B cell (primary cell): ENCODE measurements at places on chromosomes 16 and 17.

- DNase-seq, result no peak
Observed at GRCh38 chr16:24346734-24347133, 90.6 kb downstream of the CACNG3 start.

DNA sequence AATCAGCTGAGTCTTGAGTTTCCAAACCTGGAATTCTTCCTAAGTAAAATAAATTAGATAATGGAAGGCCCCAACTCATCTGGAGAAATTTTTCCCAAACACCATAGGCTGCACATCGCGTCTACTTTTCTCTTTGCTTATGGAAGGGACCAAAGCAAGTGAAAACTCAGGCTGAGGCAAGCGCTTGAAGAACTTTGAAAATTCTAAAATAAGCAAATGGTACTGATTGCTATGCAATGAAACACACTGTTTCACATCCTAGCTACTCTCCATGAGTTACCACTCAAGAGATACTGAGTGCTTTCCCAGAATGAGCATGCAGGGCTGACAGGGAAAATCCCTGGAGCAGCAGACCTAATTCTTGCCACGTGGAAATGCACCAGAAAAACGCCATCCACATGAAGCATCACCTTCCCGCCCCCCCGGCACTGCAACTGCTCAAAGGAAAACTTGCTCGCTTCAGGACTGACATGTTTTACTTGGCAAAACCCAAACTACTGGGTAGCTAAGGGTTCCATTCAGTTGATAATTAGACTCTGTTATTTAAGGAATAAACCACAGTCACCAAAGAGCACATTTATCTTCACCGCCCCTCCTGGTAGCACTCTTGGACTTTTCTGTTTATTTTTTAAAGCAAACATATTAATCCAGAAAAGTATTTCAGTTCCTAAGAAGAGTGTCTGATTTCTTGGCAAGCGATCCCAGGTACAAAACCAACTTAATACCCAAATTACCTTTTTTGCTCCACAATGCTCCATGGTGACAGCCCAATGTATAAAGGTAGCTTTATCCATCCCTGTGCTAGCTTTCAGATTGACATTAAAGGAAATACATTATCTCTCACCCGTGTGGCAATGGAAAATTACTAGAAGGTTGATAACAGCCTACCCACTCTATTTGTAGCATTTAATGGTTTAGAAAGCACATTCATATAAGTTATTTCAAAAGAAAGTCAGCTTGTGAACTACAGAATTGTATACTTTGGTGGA lies 62.5 kb downstream of the WDR59 start:
- DNase-seq, result no peak

- no peak for DNase-seq
Observed at GRCh38 chr17:32533296-32533695, 46.5 kb downstream of the CDK5R1 start.

- peak; percentile 34 for DNase-seq
Observed at GRCh38 chr16:878072-878784, 77.7 kb upstream of the GNG13 start.

GRCh38 chr16:26857371-26857770 lies 209.4 kb upstream of the C16orf82 start:
- DNase-seq, result no peak

- peak; percentile 19 for DNase-seq
Observed at GRCh38 chr16:10865991-10866966, 10.7 kb upstream of the CIITA start.

- no peak for DNase-seq
Observed at GRCh38 chr17:55672585-55673501, 49.8 kb downstream of the TMEM100 start.

- DNase-seq, result no peak
Observed at GRCh38 chr16:70788668-70789594, 12.0 kb downstream of the VAC14 start.

GRCh38 chr17:38428112-38428642 lies at the start of gene ARHGAP23:
Gene ARHGAP23, plus strand, starts transcription at chr17:38428464. Its CDS starts 22 bp downstream, at chr17:38428486.
- peak; percentile 52 for DNase-seq

- no peak for DNase-seq
Observed at GRCh38 chr16:18827890-18828289, 26.5 kb upstream of the ARL6IP1 start.
